Inflammatory macrophage treated with lipopolysaccharide for 1 hour (primary cell): ENCODE measurements at places on chromosomes 6 and 20.

GRCh38 chr6:157211603-157212455 is 111.5 kb downstream of the TMEM242 start:
- DNase-seq, result no peak

GRCh38 chr20:43938932-43939761 is 24.5 kb downstream of the TOX2 start:
- DNase-seq, result peak; percentile 66

DNA sequence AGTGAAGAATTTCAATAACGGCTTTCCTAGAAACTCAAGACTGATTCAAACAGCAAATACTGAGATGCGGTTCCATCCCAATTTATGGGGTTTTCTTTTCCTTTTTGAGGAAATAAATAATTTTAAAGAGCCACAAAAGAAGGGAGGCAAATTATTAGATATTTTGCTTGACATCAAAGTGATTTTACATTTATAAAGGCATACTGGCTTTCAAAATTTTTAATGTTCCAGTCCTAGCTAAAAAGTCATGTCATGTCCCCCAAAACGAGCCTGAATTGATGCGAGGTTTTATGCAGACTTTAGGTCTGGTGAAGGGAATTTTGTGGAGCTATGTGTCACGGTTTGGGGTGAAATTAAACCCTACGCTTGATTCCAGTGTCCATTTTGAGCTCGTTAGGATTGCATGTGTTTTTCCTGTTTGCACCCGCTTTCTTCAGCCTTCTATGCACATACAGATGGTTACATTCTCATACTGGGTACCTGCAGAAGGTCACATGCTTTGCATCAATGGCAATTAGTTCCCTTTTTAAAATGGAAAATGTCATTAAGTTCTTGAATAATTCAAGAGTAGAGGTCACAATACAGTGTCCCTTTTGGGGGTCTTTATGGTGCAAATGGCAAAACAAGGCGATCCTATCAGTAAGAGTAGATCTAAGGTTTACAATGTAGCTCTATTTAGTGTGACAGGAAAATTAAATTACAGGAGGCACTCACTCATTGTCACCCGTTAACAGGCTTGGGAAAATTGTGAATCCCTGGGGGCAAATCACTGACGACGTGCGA is 17.3 kb downstream of the FOXA2 start:
- no peak for DNase-seq

- DNase-seq, result no peak
These were observed 139.8 kb downstream of the DTNBP1 start for GRCh38 chr6:15522856-15523529.

DNA sequence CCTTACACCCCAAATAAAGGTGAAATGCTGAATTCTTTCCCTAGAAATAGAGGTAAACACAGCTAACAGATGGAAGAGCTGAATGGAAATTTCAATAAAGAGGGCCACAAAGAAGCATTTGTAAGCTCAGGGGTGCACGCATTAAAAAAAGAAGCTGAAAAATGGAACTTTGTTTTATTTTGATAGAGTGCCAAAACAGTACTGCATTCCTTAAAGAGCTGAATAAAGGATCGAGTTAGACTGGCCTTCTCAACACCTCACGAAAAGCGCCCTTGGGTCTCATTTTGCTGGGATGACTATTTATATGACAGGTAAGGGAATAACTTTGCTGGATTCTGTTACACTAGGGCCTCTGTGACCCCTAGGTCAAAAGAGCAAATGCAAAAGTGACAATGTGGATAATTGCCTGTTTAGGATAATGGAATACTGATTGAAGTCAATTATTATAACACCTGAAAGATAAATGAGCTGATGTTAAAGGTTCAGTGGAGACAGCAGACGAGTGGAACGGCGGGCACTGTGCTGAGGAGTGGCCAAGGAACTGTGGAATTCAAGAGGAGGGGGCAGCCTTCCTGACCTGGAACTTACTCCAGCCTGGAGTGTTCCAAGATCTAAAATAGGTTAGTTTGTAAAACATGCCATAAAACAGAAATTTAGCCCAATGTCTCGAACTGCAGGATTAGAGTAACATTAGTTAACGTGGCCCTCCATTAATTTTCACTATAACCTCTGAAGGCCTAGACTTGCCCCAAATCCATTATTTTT is 168.4 kb downstream of the FOXC1 start:
- no peak for DNase-seq

DNA sequence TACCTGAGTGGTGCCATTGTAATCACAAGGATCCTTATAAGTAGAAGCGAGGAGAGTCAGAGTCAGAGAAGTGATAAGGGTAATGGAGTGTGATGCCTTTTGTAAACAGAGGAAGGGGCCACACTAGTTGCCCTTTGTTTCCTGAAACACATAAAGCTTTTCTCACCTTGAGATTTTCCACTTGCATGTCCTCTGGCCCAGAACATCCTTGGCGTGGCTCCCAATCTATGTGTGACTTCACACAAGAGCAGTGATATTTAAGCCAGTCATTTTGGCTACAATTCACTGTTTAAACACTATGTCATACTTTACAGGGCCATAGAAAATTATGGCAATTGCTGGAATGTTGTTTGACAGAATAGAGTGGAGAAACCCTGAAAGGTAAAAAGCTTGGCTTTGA is 121.2 kb upstream of the BTN3A2 start:
- no peak for DNase-seq

GRCh38 chr6:115302731-115303130 is 758.0 kb downstream of the FRK start:
- DNase-seq, result no peak

DNA sequence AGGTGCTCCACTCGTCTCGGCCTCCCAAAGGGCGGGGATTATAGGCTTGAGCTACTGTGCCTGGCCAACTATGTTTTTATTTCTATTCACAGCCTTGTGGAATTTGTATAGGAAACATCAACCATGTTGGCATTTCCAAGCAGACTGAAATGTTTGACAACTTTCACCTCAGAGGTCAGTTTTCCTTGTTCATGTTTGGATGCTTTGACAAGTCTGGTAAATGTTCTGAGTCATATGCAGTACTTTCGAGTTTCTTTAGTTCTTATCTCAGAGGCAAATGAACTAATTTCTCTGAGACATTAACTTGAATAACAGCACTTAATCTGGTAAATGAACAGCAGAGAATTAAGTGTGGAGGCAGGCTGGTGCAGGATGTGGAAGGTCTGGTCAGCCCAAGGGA is 373.4 kb upstream of the SYNCRIP start:
- DNase-seq, result no peak

DNA sequence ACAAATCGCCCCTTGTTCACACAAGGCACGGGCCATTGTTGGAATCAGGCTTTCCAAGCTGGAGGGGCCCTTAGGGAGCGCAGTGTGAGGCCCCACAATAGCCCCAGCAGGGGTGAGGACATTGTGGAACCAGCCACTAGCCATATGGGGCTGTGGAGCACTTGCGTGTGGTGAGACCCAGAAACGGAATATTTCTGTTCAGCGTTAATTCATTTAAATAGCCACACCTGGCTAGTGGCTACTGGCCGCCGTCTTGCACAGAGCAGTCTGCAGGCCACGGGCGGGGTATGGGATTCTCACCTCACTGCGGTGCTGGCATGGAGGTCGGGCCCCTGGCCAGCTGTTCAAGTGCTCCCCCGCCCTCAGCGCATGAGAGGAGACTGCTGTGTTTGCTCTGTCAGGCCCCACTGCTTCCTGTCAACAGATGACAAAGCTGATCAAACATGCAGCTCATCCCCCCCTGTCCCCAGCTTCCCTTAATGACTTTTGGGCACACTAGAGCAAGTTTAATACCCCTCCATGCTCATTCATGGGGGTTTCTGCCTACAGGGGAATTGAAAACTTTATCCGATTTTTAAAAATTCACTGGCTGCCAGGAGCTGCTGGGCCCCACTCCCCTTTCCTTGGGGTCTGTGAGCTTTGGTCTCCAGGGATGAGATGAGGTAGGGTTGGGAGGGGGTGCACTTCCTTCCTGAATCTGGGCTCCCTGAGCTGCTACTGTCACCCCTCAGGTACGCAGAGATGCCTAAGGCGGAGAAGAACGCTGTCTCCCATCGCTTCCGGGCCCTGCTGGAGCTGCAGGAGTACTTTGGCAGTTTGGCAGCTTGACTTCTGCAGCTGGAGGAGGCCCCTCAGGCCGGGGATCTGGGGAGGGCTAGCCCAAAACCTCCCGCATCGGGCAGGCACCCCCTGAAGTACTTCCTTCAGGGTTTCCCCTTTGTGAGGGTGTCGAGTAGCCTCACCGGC is 13.6 kb downstream of the ITPA start:
- DNase-seq, result no peak

- DNase-seq, result no peak
These were observed 534.2 kb downstream of the HACE1 start for GRCh38 chr6:104325341-104326172.

GRCh38 chr6:128024046-128024445 is 123.2 kb upstream of the THEMIS start:
- no peak for DNase-seq

- no peak for DNase-seq
These were observed 21.4 kb upstream of the NELFCD start for GRCh38 chr20:58959652-58960051.

GRCh38 chr6:138958595-138958994 is 29.5 kb downstream of the REPS1 start:
- DNase-seq, result no peak

- no peak for DNase-seq
These were observed 110.9 kb downstream of the JAG1 start for GRCh38 chr20:10562899-10563298.

DNA sequence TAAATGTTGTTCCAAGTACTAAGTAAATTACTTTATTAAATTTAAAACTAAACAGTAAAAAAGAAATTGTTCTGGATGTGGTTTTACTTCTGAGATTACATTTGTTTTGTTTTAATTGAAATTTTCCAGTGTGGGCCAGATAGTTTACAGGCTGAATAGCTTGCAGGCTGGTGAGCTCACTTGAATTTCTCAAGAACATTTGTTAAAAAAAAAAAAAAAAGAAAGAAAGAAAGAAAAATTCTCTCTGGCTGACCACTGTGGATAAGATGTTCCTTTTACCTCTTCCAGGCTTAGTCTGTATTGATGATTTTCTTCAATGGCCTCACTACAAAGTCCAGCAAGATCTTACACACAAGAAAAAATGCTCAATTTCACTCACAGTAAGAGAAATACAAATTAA is 85.4 kb downstream of the PLCG1 start:
- DNase-seq, result no peak

DNA sequence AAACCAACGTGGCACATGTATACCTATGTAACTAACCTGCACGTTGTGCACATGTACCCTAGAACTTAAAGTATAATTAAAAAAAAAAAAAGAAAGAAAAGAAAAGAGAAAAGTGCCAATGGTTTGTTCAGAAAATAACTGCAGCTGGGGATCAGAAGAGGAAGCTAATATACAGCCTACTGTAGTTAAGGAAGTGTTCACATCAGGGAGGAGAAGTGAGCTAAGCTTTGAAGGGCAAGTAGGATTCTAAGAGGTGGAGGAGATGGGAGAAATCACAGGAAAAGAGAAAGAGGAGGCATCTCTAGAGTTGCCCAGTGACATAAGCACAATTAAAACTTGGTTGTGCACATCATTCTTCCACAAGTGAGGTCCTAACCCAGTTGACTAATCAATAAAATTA is 214.4 kb upstream of the DTNBP1 start:
- DNase-seq, result peak; percentile 39

DNA sequence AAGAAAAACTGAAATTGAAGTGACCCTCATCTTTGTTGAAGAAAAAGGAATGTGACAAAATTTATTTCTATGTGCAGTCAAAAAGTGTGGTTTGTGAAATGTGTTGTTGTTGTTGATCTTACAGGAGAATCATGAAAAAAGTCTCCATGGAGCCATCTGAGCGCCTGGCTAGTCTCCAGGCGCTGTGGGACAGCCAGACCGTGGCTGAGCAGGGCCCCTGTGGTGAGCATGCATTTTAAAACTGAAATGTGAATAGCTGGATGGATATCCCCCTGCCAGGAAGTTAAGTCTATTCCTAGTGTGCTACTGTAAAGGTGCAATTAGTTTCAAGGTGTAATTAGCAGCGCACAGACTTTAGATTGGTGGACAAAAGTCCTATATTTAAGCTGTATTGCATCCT is 170.6 kb downstream of the CARMIL1 start:
- DNase-seq, result no peak

DNA sequence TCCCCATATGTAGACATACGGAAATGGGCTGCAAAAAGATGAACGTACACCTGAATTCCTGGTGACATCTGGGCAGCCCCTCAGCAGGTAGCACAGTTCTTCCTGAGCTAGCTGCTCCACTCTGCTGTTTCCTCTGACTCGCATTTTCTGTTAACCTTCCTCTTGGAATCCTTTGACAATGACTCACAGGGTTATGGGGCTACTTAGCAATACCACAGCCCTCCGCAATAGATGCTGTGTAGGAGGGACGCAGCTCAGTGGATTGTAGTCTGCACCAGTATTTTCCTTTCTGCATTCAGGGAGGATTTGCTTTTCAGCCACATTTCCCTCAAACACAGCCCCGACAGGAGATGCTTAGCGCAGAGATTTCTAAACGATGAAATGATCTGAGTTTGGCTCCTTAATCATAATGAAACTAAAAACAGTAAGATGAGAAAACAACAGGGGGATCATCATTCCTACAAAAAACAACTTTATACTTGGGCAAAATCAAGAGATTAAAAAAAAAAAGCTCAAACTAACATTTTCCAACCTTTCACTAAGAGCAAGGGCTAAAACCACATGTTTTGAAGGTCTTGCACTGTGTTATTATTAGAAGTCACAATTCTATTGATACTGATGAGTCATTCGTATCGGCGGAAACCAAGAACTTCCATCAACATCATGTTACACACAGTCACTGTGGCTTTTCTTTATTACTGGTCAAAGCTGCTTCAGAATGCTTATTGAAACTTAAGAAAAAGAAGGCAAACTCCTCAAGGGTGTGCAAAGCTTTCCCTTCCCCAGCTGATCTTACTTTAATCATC is 12.2 kb downstream of the BACH2 start:
- DNase-seq, result peak; percentile 88

DNA sequence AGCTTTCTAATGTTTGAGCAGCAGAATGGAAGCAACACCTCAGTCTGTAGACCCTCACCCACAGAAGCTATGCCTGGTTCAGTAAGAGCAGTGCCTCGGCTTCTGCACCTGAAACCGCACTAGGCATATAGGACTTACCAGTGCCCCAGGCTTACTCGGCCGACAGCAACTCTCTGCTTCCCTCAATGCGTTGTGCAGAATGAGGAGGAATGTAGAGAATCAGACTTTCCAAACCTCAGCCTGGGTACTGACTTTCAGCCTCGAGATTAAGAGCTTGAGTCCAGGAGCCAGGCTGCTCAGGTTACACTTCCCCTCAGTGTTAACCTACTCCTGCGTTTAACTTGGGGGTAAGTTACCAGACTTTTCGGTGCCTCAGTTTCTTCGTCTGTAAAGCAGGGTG is 8.6 kb downstream of the EYA2 start:
- no peak for DNase-seq

DNA sequence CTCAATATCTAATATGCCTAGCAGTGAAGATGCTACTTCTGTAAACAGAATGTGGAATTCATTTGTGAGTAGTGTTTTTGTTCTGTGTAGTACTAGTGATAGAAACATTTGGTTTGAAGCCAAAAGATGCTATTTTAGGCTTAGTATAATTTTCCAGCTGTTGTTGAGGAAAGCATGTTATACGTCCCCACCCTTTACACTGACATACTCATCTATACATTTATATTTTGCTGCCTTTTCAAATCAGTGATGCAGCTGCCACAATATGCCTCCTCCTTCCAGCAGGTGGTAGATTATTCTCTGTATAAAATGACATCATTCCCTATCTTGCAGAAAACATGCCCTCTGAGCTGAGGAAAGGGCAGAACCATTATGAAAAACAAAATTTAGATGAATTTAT is 1217.6 kb upstream of the GJE1 start:
- DNase-seq, result no peak

- no peak for DNase-seq
These were observed 101.8 kb downstream of the CEP57L1 start for GRCh38 chr6:109197061-109197460.

GRCh38 chr6:111818539-111819226 is 54.6 kb downstream of the FYN start:
- DNase-seq, result peak; percentile 54
